ENCODE measurements at places on chromosomes 11 and 22.

DNA sequence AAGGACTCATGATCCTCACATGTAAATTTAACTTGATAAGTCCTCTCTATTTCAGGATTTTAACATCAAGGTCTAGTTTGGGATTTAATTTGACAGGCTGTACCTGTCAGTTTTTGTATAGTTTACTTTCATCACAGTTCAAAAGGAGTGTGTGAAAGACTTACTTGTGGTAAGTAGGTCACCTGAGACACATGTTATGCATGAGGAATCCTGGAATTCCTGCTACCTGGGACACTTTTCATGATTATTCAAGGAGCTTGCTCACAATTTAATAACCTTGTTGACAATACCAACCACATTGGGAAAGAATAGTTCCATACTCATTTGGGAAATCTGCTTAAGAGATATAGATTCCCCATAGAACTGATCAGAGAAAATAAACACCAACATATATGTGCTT, 15.8 kb upstream of the SLC36A4 start:
- DNase-seq = no peak

DNA sequence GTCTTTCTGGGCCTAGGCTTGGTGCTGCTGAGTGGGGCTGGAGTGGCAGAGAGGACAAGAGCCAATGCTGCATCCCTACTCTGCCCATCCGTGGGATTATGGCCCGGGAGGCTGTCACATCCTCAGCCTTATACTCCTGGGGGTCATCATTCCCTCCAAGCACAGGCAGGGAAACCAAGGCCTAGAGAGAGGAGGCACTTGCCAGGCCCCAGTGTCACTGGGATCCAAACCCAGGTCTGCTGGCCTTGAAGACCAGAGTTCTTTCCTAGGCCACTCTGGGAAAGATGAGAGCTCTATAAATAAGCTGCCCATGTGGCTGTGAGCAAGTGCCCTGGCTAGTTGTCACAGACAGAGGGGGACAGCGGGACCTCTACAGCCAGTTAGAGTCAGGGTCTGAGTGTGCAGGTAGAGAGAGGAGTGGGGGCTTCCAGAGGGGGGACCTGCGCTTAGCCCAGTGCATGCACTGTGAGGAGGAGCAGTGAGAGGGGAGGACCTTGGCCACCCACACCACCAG, 4.8 kb downstream of the RELT start:
- DNase-seq = no peak

DNA sequence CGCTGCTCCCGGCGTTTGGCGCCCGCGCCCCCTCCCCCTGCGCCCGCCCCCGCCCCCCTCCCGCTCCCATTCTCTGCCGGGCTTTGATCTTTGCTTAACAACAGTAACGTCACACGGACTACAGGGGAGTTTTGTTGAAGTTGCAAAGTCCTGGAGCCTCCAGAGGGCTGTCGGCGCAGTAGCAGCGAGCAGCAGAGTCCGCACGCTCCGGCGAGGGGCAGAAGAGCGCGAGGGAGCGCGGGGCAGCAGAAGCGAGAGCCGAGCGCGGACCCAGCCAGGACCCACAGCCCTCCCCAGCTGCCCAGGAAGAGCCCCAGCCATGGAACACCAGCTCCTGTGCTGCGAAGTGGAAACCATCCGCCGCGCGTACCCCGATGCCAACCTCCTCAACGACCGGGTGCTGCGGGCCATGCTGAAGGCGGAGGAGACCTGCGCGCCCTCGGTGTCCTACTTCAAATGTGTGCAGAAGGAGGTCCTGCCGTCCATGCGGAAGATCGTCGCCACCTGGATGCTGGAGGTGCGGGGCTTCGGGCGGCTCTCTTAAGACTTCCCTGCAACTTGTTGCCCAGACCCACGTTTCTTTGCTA, at the start of gene CCND1:
Gene CCND1, plus strand, starts transcription at position 162 of the 587 bp plus-strand sequence. Its CDS starts 158 bp downstream, at position 320.
- no peak for DNase-seq

DNA sequence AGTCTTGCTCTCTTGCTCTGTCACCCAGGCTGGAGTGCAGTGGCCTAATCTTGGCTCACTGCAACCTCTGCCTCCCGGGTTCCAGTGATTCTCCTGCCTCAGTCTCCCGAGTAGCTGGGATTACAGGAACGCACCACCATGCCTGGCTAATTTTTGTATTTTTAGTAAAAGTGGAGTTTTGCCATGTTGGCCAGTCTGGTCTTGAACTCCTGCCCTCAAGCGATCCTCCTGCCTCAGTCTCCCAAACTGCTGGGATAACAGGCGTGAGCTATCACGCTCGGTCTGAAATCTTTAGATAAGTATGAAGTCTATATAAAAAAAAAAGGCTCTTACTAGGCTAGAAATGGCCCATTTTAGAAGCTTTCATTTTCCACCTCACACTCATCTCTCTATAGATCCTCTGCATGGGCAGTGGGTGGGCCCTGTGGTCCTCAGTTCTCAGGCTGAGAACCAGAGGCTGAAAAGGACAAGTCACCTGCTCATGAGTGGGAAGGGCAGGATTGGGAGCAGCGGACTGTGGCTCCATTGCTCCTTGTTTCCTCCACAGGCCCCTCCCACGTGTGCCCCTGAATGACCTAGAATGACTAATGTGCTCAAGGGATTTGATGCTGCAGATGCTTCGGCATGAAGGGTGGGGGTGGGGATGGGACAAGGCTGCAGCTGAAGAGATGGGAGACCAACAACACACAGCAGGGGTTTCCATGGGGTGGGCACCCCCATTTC, 19.8 kb upstream of the PRAME start:
- no peak for DNase-seq

GRCh38 chr11:7532405-7533145, 18.8 kb downstream of the PPFIBP2 start:
- no peak for DNase-seq

GRCh38 chr11:25576320-25576719, 755.6 kb upstream of the ANO3 start:
- DNase-seq = no peak

GRCh38 chr11:10646005-10646404, 47.5 kb downstream of the IRAG1 start:
- DNase-seq = no peak

- DNase-seq = no peak
These were observed 104.2 kb upstream of the DRD2 start for GRCh38 chr11:113579292-113579940.

DNA sequence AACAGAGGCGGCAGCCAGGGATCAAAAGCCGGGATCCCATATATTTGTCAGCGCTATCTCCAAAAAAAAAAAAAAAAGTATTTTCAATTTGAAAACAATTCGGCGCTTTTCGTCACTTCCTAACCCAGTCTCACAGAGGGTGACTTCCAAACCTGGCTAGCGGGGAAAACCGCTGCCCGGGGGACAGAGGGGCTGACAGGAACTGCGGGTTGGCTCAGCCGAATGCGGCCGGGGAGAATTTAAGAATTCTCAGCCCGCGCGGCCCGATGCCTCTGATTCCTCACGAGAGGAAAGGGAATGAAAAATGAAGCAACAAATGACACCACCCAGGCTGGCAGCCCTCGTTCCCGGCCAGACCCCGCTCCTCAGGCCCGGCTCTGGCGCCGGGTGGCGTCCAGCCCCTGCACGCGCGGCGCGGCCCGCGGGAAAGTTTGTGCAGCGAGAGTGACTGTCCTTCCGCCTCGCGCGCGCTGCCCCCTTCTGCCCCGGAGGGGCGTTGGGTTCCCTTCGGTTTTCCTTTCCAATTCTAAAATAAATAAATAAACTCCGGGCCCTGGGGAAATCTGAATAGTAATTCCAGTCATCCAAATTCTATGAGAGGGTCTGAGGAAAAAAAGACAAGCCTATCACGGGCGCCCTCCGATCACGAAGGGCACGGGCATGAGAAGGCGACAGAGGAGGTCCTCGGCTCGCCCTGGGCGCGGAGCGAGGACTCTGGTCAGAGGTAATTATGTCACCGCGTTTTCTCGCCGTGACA, 4.8 kb upstream of the PAX6 start:
- DNase-seq = no peak

DNA sequence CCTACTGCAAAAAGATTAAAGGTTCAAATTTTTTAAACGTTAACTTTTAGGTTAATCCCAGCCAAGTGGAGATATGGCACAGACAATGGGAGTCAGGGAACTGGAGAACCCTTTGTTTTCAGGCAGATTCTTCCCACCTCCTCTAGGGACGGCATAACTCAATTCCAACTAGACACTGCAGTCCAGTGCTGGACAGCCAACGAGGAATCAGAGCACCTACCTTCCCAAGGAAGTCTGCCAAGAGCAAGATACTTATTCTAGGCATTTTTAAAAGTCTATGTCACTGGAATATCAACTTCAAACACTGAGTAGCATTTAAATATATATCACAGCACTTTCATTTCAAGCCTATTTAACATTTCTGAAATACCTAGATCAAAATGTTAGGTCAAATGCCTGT, 7.3 kb downstream of the CADM1 start:
- DNase-seq = no peak

GRCh38 chr11:113695207-113695606, 10.9 kb downstream of the TMPRSS5 start:
- no peak for DNase-seq

- DNase-seq = no peak
These were observed 5.9 kb upstream of the MMP3 start for GRCh38 chr11:102849311-102849710.

DNA sequence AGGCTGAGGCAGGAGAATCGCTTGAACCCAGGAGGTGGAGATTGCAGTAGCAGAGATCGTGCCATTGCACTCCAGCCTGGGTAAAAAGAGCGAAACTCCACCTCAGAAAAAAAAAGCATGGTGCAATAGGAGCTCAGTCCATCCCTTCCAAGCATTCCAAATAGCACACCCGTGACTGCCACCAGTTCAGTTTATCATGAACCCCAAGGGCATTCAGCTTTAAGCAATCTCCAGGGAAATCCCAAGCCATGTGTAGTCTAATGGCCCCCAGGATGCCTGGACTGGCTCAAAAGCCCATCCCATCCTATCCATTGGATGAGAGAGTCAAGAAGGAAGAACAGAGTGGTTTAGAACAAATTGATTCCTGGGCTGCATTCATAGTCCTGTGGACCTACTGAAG, 16.2 kb downstream of the MICAL3 start:
- DNase-seq = no peak

- no peak for DNase-seq
These were observed 2.1 kb downstream of the INPPL1 start for GRCh38 chr11:72226701-72227100.

DNA sequence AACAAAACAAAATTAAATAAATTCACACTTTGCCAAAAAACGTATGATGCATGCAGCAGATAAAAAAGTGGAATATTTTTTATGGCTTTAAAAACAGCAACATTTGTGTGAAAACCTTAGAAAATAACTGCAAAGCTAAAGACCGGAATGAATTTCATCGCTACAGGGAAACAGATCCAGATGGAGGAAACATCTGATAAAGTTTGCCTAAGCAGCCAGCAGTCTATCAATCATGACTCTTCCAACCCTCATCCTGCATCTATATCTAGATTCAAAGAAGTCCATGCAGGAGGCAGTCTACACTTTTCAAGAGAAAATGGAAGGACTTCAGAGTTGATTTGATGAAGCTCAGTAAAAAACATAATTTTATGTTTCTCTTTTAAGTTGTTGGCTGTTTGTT, 126.8 kb downstream of the SWAP70 start:
- no peak for DNase-seq

GRCh38 chr22:43277987-43278601, 65.1 kb downstream of the SCUBE1 start:
- no peak for DNase-seq

GRCh38 chr11:105108247-105108646, 31.3 kb downstream of the CARD18 start:
- DNase-seq = no peak

DNA sequence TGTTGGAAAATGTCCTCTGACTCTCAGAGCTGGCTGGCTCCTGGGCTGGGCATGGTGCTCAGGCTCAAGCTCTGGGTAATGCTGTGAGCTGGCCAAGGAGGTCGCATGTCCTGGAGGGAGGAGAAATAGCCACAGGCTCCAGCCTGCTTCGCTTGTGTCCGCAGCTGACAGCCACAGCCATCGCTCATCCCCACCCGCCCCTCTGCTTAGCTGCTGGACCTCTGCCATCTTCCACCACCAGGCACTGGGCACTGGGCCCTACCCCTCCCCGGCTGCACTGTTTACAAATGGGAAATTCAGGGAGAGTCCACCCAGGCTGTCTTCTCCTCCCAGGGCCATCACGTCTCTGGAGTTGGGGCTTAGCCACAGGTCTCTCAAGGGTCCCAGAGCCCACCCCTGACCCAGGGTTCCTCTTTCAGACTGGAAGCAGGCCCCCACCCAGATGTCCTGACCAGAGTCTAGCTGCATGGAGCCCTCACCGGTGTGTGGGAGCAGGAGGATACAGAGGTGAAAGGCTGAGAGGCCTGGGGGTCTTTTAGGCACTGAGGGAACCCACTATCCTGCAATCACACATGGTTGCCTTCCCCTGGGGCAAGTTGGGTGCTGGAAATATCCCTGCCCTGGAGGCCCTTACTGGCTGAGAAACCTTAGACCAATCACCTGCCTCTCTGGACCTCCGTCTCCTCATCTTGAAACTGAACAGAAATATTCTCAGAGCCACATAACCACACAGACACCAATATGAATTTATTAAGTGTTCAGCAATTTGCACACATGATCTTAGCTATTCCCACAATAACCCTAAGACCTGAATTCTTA, 62.7 kb downstream of the CD82 start:
- DNase-seq = no peak

DNA sequence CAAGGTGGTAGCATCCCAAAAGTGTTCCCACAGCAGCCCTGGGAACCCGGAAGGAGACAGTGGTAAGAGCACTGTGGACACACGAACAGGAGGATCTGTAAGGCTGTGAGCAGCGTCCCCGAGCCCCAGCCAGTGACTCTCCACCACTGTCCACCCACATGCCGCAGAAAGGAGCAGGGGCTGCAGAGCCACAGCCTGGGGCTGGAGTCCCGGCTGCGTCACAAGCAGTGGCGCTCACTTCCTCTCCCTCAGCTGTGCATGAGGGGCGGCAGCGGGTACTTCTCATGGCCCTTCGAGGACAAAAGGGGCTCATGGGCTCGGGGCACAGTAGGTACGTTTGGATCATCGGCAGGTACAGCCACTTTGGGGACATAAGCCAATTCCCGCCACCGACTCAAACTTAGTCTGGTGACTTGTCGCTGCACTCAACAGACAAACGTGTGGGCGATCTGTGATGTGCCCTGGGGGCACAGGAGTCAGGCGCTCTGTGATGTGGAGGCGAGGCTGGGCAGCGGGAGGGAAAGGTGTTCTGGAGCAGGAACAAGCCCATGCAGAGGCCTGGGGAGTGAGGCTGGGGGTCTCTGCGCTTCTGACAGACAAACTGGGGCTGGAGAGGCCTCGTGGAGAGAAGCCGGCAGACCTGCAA, 68.5 kb downstream of the SCUBE1 start:
- no peak for DNase-seq

GRCh38 chr22:44667829-44668189, 34.2 kb upstream of the PRR5 start:
- DNase-seq = peak; percentile 32

- no peak for DNase-seq
These were observed 55.6 kb upstream of the RRM1 start for GRCh38 chr11:4039011-4039410.

GRCh38 chr11:72635309-72635915, 38.8 kb downstream of the PDE2A start:
- DNase-seq = no peak

Measured in activated CD8-positive, alpha-beta memory T cell treated with anti-CD3 and anti-CD28 coated beads for 4 hours (primary cell).